ENCODE measurements at places on chromosomes 4 and X. TPM values are rescaled to one million over a fixed set of nuclear protein-coding genes. Genes with fewer than 3 reads are reported as not detected.

Gene NONO
- 440 TPM for total RNA-seq

Gene VCX
- total RNA-seq, result not detected

Gene CDS1
- total RNA-seq, result 0.07 TPM

Gene IGFBP7
- 680 TPM for total RNA-seq

Gene ZNF157
- not detected for total RNA-seq

- peak; percentile 8 for DNase-seq
Observed at GRCh38 chrX:109537324-109537665, 651 bp downstream of the NXT2 start.

- DNase-seq, result no peak
Observed at GRCh38 chrX:48509245-48509590, 426 bp downstream of the PORCN start.

DNA sequence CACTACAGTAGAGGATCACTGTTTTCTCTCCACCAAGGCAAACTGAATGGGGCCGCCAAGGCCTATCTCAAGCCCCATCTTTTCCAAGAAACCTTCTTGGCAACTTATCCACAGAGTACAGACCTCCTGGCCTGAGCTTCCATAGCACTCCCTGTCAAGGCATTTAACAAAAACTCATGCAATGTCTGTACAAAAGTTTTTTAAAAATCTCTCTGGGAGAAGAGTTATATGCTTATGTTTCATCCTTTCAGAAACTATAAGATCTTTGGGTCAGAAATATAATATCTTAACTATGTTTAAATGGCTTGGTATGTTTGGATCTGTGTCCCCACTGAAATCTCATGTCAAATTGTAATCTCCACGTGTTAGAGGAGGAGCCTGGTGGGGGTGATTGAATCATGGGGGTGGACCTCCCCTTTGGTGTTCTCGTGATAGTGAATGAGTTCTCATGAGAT, 13.6 kb downstream of the ADAMTS3 start:
- no peak for DNase-seq

DNA sequence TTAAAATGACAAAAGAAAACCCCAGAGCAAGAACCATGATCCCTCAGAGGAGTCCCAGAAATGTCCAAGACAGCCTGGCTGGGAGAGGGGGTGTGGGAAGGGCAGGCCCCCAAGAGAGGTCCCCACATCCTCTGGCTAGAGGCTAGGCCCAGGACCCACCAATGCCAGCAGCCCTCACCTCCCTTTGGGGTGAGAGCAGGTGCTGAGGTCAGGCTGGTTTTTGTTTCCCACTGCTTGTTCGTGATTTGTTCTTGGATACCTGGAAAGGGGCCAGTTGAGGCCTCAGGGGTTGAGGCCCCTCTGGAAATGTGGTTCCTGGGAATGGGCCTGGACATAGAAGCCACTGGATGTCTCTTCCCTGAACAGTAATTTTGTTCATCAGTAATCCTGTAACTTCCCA, 2.3 kb upstream of the GRSF1 start:
- no peak for DNase-seq

DNA sequence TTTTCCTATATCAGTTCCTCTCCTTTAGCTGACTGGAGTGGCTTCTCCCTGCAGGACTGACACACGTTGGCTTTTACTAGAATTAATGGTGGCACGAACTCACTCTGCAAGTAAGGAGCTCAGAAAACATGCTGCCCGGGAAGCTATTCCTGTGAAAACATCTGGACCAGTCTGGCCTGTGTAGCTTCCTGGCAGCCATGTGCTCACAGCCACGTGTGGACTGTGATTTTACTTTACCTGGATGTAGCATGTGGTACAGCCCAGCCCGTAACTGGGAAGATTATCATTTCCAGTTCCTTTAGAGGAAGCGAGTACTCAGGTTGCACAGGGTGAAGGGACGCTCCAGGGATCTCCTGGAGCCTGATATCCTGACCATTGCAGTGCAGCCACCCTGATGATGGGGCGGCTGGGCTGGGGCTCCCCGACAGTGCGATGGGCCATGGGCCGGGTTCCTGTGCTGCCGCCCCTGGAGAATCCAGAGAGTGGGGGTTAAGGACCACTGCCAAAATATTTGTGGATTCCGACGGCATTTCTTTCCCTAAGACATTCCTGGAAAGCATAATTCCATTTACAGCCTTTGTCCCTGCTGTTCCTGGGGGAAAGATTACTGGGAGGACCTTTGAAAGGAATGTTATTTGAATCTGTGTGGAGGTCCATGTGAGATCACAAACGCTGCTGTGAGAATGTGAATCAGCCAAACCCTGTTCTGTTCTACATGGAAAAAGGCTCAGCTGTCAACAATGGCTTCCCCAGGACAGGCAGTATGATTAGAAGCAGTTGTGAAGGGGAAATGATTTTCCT, 35.0 kb downstream of the PROM1 start:
- no peak for DNase-seq

- DNase-seq, result no peak
Observed at GRCh38 chr4:38166082-38166481, 205.9 kb downstream of the PTTG2 start.

All from HFFc6 (cell line).